ENCODE measurements at places on chromosomes 5 and 9.

DNA sequence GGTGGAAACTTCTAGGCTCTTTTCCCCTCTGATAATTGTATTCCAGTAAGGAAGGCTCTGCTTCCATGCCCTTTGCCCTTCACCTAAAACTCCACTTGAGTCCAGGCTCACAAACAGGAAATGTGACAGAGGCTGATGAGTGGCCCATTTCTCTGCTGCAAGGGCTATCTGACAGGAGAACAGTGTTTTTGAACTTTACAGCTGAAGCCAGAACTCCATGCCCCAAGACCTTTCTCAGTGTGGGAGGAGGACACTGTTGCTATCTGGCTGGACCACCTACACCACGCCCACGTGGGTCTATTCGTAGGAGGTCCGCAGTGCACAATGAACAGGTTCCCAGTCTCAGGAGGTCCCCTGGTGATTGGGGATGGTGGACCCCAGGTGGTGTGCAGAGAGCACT lies 13.6 kb downstream of the GGTA1 start:
- no peaks in the 10 kb centered on the region for H3K36me3 ChIP-seq
- no peaks in the 10 kb centered on the region for H3K27me3 ChIP-seq
- H3K4me3 ChIP-seq = no peak overlapping the region
- H3K4me1 ChIP-seq = peaks cover 21% of the 10 kb centered on the region
- no peak for DNase-seq

GRCh38 chr5:167030500-167031120 lies 1260.8 kb upstream of the WWC1 start:
- no peak for DNase-seq
- H3K36me3 ChIP-seq = no peaks in the 10 kb centered on the region
- H3K27me3 ChIP-seq = no peaks in the 10 kb centered on the region
- H3K4me3 ChIP-seq = no peak overlapping the region
- H3K4me1 ChIP-seq = no peaks in the 10 kb centered on the region
- no peak overlapping the region for H3K27ac ChIP-seq

- H3K4me3 ChIP-seq = peak within 1 kb of the TSS; percentile 64
- no peaks in the 10 kb centered on the region for H3K27me3 ChIP-seq
- H3K27ac ChIP-seq = peak within 1 kb of the TSS; percentile 80
Observed at GRCh38 chr5:52989025-52989780, at the start of gene ITGA2. ITGA2 (plus strand) TSS chr5:52989352; CDS start chr5:52989469, 117 bp downstream.

DNA sequence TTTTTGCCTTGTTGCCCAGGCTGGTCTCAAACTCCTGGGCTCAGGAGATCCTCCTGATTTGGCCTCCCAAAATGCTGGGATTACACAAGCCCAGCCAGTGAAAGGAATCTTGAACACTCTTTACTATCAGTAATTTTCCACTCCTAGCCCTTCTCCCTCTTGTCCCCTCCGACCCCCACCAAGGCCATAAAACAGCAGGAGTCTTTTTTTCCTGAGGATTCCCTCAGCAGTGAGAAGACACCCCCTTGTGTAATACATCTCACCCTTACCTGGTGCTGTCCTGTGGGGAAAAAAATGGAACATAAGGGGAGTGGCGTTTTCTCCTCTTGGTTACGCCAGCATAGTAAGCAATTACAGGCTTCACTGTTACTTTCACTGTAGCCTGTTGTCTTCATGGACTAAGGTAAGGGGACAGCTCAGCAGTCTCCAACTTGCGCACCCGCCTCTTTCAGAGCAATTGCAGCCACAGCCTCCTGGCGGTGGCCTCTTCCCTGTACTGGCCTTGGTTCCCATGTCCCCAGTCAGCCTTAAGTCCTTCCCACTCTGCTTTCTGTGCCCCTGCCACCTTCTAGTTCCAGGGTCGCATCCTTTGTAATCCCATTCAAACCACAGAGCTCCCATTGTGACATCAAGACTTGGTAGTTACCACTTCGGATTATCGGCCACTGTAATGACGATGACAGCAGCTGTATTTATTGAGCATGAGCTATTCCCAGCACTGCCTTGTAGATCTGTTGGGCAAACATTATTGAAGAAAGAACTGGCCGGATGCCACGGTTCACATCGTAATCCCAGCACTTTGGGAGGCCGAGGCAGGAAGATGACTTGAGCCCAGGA lies 10.0 kb downstream of the NAIF1 start:
- no peak for DNase-seq
- H3K4me1 ChIP-seq = peaks cover 34% of the 10 kb centered on the region
- no peak overlapping the region for H3K4me3 ChIP-seq
- H3K36me3 ChIP-seq = no peaks in the 10 kb centered on the region

GRCh38 chr5:54663866-54664265 lies 146.3 kb downstream of the SNX18 start:
- H3K36me3 ChIP-seq = no peaks in the 10 kb centered on the region
- H3K4me1 ChIP-seq = peaks cover 16% of the 10 kb centered on the region
- DNase-seq = no peak
- H3K4me3 ChIP-seq = no peak overlapping the region
- no peaks in the 10 kb centered on the region for H3K27me3 ChIP-seq

DNA sequence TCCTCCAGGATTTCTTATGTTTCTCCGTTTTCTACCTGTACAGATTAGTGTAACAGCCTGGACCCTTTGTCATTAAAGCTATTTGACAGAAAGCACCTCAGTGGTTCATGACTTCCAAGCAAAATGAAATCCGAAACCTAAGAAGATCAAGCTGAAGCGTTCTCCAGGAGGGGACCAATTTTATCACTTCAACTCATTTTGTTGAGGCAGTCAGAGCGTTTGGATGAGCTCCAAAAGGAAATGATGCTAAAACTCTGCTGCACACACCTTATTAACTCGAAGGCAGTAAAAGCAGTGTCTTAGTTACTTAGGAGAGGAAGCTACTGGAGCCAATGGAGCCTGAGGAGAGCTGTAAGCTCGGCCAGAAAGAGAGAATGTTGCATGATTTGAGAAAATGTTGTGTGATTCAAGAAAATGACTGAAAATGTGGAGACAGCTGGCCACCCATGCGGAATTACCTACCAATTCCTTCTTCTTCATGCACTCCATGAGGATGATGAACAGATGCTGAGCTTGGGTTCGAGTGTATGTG lies 346.7 kb upstream of the KLF9 start:
- no peak for DNase-seq
- no peak overlapping the region for H3K4me3 ChIP-seq
- no peak overlapping the region for H3K27ac ChIP-seq
- H3K4me1 ChIP-seq = no peaks in the 10 kb centered on the region
- H3K27me3 ChIP-seq = no peaks in the 10 kb centered on the region
